ENCODE measurements at places on chromosomes 11 and 22.
A peak's percentile ranks its signal among the peaks of the same experiment; 100 is the strongest.

- no peak for DNase-seq
Measured at GRCh38 chr22:20117633-20118299, 740 bp upstream of the TRMT2A start.

DNA sequence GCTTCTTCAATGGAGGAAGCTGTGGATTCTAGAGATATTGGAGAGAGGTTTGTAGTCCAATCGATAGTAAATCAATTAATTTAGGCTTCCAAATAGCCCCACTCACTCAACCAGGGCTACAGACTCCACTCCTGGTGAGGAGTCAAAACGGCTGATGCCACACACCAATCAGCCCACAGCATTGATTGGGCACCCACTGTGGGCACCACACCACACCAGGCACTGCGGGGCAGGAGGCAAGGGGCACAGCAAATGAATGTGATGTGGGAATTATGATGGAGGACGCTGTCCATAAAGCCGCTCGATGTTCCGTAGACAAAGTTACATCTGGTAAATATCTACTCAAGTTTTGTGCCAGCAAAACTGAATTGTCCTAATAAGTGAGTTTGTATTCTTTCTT is 547.3 kb upstream of the CADM1 start:
- DNase-seq = no peak

- DNase-seq = no peak
Measured at GRCh38 chr11:69301081-69301454, 7.1 kb downstream of the MYEOV start.

DNA sequence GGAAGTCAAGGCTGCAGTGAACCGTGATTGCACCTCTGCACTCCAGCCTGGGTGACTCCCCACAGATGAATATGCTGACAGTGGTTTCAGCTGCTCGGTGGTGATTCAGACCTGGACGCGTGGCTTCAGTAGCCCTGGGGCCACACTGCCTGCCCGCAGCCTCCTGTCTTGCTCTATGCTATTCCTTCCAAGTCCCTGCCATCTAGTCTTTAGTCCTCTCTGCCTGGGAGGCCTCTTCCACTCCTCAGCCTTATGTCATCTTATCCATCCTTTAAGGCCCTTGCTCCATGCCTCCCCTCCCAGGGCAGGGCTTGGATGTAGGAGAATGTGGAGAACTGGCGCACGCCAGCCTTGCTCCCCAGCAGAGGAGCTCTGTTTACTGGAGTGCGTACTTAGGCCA is 23.0 kb downstream of the YDJC start:
- DNase-seq = no peak

- DNase-seq = no peak
Measured at GRCh38 chr11:62708392-62708791, 916 bp downstream of the GNG3 start.

GRCh38 chr11:78045851-78046485 is 17.7 kb upstream of the THRSP start:
- peak; percentile 45 for DNase-seq

GRCh38 chr11:89477175-89477574 is 14.0 kb downstream of the NOX4 start:
- DNase-seq = no peak

GRCh38 chr11:131595797-131596196 is 225.4 kb downstream of the NTM start:
- no peak for DNase-seq

DNA sequence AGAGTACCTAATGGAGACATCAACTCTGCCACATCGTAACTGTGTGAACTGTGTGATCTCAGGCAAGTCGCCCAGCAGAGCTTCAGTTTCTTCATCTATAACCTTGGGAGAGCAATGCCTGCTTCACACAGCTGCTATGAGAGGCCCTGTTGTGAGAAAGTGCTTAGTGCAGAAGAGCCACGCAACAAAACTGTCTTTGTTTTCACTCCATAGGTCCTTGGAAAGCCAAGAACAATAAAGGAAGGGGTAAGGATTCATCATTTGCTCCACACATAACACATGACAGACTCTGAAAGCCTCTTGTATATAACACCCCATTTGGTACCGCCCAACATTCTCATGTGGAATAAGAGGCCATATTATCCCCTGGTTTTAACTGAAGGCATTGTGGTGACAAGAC is 231.9 kb upstream of the ISX start:
- no peak for DNase-seq

GRCh38 chr11:133982876-133983275 is 26.1 kb upstream of the IGSF9B start:
- DNase-seq = no peak

DNA sequence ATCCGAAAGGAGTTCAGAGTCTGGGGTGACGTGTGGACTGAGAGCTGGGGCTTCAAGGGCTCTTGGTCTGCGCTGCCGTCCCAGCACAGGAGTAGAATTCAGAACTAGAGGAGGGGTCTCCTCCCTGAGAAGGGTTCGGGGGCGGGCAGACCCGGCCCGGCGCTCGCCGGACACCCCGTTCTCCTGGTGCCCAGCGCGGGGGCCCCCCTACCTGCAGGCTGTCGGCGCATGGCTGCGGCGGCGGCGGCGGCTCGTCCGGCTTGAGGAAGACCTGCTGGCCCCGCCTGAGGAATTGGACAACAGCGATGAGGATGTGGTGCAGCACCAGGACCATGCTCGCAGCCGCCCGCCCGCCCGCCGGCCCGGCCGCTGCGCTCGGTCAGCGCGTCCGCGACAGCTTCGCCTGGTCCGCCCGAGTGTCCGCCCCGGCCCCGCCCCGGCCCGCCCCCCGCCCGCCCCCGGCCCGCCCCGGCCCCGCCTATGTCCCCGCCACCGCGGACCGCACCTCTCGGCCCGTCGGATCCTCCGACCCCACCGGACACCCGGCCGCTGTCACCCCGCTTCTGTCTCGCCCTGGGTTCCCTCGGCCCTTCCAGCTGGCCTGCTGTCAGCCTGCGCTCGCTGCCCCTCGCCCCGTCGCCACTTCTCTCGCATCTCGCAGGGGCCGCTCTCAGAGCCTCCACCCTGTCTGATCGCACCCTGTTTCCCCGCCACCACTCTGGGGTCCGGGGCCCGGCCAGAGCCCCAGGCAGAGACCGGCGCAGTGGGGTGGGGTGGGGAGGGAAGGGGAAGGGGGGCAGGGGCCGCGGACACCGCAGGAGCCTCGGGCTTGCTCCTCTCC is 32.0 kb downstream of the PDE2A start:
- DNase-seq = no peak

DNA sequence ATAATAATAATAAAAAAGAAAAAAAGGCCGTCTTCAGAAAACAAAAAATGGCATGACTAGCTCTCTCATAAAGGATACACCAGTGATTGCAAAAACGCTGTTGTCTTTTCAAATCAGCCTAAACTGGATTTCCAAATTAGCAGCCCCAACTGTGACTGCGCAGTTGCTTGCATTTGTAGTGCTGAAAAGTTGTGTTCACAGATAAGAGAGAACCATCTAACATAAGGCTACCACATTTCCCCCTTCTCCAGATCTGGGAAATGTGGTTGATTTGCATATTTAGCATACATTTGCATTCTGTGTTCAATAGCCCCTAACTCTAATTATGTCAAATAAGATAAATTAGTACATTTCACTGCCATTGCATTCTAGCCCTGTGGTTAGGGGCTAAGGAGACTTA is 650.7 kb downstream of the OPCML start:
- DNase-seq = no peak

DNA sequence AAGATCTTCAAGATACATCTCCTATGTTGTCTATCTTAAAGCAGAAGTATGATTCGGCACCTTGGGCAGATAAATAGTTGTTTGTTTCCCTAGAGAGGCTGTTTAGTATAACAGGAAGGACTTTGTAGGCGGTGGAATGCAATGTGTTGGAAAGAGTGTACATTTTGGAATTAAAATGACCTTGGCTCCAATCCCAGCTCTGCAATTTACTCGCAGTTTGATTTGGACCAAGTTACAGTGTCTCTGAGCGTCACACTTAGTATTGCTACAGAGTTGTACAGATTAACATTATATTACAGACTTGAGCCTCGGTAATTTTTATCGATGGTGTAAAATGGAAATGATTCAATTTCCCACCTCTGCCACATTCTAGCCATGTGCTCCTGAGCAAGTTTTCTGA is 265.3 kb downstream of the OPCML start:
- DNase-seq = no peak
